ENCODE measurements at places on chromosomes 3 and 15.

- DNase-seq, result no peak
Observed at GRCh38 chr15:57036352-57036751, 117.9 kb downstream of the TCF12 start.

GRCh38 chr15:61146091-61146930 lies 82.8 kb downstream of the RORA start:
- DNase-seq, result no peak

DNA sequence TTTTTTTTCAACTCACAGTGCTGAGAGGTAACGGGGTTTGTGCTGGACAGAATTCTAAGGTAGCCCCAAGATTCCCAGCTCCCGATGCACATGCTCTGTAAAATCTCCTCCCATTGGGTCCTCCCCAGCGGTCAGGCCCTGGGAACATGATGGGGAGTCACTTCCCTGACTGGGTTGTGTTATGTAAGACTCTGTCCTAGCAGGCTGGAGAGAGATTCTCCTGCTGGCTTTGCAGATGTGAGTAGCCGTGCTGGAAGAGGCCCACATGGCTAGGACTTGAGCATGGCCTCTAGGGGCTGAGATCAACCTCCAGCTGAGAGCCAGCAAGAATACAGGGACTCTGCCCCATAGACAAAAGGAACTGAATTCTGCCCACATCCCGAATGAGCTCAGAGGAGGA lies 83.7 kb upstream of the OXTR start:
- DNase-seq, result no peak

DNA sequence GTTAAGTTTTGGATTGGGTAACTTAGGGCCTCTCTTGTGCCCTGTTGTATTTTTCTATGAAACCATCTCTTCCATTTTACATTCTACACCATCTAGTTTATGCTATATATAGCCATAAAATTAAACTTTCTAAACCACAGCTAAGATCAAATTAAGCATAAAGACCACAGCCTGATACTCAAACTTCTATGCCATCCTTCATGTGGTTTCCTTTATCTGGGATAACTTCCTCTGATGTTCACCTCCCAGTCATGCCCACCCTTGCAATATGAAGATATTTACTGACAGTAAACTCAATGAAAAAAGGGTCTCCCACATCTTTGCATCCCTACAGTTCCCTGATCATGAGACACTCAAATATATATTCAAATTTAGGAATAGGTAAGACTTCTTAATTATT lies 4.2 kb downstream of the SELENOK start:
- no peak for DNase-seq

GRCh38 chr15:45399381-45400212 lies 21.3 kb upstream of the GATM start:
- DNase-seq, result no peak

GRCh38 chr3:50624634-50625033 lies 7.7 kb downstream of the MAPKAPK3 start:
- DNase-seq, result no peak

- DNase-seq, result no peak
Observed at GRCh38 chr15:38215707-38216106, 36.9 kb upstream of the SPRED1 start.

Measured in AG04449 (cell line).